ENCODE measurements at places on chromosomes 7 and 10.

DNA sequence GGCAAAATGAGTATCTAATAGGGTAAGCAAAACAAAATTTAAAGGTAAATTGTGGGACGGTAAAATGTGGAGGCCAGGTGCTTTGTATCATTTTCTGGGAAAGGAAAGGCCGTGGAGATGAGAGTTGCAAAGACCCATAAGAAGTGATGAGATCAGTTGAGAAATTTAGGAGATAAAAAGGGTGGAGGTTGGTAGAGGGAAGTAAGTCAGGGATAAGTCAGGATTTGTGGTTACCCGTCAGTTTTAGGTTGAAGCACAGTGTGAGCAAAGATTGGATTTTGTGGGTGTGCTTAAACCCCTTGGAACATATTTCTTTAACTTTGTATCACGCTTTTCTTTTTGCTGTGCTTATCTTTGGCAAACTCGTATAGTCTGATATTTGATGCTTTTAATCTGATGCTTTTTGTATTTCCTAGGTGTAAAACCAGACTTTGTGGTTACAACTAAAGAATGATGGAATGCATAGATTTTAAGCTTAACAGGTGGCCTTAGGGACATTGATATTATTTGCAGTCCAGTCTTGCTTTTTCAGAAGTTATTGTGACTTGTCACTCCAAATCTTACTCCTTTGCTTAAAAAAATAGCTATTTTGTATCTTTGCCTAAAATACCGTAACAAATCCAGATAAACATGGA, 1.2 kb downstream of the BTRC start:
- DNase-seq: no peak

GRCh38 chr7:37920305-37920848, at the start of gene EPDR1:
Gene EPDR1, plus strand, starts transcription at chr7:37920640. Its CDS starts 300 bp downstream, at chr7:37920940.
- no peak for DNase-seq

- DNase-seq: no peak
Observed at GRCh38 chr10:128588402-128588801, 462.2 kb upstream of the MKI67 start.

DNA sequence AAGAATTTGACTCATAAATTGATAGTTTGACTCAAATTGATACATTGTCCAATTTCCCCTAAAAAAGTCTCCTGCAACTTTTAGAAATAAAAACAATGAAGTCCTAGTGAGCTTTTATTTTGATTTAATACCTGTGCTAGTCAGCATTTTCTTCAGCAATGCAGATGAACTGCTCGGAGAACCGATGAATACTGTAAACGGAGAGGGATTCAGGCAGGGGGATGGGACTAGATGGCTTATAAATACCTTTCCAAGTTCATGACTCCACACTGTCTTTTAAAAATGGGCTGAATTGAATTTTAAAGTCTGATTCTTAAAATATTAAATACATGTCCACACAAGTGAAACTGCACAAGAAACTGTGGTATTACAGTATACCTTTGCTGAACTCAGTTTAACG, 12.7 kb downstream of the EEPD1 start:
- no peak for DNase-seq

GRCh38 chr10:127048630-127049029, 143.4 kb downstream of the DOCK1 start:
- DNase-seq: no peak

All from activated CD8-positive, alpha-beta memory T cell treated with anti-CD3 and anti-CD28 coated beads for 48 hours (primary cell).